ENCODE measurements at places on chromosomes 12 and 14.

GRCh38 chr14:36655963-36656686, 5.5 kb upstream of the PAX9 start:
- DNase-seq = no peak

DNA sequence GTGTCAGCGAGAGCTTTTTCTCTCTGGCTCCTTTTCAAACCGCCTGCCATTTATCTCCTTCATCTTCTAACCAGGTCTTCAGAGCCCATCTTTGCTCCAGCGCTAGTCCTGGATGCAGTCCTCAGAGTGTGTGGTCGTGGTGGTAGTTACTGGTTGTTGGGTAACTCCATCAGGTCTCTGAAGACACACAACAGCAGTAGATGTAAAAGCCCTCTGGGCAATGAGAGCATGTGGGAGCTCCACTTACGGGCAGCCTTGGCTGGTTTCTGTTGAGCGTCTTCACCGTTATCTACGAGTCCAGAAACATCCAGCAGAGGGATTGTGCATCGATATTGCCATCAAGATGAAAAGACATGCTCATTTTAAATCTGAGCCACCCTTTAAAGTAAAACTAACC, 61.2 kb downstream of the FBXL14 start:
- DNase-seq = no peak

- DNase-seq = no peak
These were observed 23.8 kb upstream of the MBIP start for GRCh38 chr14:36344211-36344610.

- no peak for DNase-seq
These were observed 1.8 kb downstream of the IFT43 start for GRCh38 chr14:75987201-75987970.

DNA sequence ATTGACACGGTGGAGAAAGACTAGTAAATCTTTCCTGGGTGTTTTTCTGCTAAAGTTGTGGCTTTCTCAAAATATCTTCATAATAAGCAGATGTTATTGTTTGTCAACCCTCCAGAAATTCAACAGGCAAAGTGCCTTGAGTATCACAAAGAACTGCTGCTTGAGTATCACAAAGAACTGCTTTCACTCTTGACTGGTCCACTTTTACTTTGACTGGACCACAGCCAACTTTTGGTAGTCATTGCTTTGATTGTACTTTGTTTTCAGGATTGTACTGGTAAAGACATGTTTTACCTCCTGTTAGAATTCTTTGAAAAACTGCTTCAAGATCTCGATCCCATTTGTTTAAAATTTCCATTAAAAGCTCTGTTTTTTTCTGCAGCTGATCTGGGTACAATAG, 62.6 kb downstream of the PDZRN4 start:
- no peak for DNase-seq

GRCh38 chr12:91379051-91379775, 196.6 kb upstream of the DCN start:
- DNase-seq = no peak

GRCh38 chr12:62912644-62913043, 22.3 kb downstream of the PPM1H start:
- no peak for DNase-seq
